DMS79 treated with DMSO at 0.1 percent for 48 hours (cell line): ENCODE measurements at places on chromosomes 11 and 22.

GRCh38 chr11:32092581-32093170, 1.8 kb downstream of the RCN1 start:
- DNase-seq: no peak

- DNase-seq: peak; percentile 28
Observed at GRCh38 chr11:1050581-1051355, 14.2 kb upstream of the MUC6 start.

DNA sequence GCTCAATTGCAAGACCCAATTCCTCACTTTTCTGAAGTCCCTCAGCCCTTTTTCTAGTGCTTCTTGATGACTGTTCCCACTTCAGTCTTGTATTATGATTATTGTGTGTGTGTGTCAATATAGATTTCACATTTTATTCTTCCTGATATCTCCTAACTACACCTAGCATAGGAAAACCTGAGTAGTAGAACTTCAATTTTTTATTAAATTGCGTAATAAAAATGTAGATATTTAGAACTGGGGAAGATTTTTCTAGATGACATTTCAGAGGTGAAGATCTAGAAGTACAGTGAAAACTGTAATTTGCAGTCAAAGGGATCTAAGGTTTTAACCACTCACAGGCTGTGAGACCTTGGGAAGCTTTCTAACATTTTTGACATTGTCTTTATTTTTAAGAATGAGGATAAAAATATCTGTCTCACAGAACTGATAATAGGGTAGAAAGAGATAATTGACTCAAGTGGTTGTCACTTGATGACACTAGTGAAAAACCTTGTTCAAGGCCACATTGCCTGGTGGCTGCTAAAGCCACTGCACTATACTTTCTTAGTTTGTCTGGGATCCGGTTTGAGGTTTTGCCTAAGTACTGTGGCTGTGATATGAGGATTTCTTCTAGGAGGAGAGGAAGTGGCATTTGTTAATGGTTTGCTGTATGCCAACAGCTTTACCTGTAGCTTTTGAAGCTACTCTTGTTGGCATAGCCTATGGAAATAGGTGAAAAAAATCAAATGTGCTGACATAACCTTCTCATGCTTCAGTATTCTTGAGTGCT, 32.2 kb upstream of the SESN3 start:
- DNase-seq: peak; percentile 61

DNA sequence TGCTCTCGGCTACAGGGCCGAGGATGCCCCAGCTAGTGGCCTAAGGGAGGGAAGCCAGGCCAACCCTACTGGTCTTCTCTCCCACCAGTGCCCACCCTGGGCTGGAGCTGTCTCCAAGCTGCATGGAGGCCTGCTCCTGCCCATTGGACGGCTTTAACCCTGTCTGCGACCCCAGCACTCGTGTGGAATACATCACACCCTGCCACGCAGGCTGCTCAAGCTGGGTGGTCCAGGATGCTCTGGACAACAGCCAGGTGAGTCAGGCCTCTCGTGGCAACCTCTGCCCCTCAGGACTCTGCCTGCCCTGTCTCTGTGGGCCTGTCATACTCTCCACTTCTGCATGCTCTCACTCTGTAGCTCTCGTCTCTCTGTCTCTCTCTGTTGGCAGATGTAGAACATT, 44.1 kb upstream of the TPBGL start:
- peak; percentile 34 for DNase-seq

- DNase-seq: no peak
Observed at GRCh38 chr11:61104963-61105362, 2.7 kb downstream of the CD5 start.

DNA sequence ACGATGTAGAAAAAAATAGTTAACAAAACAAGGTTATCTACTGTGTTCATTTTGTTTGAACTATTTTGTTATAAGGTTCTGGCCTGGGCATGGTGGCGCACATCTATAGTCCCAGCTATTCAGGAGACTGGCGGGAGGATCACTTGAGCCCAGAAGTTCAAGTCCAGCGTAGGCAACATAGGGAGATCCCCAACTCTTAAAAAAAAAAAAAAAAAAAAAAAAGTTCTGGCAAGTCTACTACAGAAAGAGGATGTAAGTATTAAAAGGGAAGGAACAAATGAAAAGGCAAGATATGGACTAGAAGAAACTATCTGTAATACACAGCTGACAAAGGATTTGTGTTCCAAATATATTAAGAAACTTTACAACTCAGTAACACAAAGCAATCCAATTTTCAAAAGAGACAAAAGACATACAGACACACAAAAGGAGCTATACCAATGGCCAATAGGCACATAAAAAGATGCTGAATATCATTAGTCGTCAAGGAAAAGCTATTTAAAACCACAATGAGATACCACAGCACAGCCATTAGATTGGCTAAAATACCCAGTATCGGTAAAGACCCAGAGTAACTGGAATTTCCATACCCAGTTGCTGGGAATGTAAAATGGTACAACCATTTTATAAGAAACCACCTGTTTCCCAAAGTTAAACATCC, 27.4 kb downstream of the RRAS2 start:
- no peak for DNase-seq

DNA sequence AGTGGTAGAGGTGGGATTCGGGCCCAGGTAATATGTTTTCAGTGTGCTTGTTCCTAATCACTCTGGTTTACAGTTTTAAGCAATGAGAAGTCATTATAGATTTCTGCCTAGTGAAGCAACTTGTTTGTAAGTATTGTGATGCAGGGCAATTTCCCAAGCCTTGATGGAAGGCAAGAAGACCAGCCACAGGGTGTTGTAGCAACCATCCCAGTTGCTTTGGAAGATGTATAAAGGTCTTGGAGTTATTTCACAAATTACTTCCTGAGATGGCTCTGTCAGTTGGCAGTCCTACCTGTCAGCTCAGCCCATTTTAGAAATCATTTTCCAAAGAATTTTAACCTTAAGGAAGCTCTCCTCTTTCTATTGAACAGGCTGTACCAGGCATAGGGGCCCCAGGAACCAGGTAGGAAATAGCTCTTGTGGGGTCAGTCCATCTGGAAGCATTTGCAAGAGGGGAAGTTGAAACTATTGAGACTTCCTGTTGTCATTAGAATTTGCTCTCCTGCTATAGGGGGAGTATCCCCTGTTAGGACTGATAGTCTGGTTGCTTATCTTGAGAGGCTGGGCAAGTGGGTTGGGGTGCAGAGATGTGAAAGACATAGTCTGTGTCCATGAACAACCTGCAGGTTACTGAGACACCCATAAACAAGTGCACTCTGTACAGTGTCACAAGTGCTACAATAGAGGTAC, 47.9 kb downstream of the STIM1 start:
- no peak for DNase-seq

DNA sequence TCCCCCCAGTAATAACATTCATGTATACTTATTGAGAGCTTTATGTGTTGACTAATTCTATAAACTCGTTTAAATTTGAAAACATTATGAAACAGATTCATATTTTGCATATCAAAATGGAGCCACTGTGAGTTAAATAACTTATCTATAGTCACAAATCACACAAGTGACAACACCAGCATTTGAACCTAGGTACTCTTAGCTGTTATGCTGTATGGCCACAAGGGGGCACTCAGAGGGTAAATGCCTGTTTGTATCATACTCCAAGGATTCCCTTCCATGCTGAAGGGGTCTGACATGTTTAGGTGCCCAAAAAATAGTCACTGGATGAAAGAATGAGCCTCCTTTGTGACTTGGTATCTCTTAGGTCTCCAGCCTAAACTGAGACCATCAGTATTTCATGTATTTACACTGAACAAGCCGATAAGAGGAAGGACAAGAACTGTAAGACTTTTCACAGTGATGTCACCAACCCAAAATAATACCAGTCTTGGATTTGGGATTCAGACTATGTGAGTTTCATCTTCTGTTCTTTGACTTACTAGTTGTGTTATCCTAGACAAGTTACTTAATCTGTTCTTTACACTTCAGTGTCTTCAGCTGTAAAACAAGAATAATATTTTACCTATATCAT, 12.2 kb upstream of the OR52D1 start:
- DNase-seq: no peak

DNA sequence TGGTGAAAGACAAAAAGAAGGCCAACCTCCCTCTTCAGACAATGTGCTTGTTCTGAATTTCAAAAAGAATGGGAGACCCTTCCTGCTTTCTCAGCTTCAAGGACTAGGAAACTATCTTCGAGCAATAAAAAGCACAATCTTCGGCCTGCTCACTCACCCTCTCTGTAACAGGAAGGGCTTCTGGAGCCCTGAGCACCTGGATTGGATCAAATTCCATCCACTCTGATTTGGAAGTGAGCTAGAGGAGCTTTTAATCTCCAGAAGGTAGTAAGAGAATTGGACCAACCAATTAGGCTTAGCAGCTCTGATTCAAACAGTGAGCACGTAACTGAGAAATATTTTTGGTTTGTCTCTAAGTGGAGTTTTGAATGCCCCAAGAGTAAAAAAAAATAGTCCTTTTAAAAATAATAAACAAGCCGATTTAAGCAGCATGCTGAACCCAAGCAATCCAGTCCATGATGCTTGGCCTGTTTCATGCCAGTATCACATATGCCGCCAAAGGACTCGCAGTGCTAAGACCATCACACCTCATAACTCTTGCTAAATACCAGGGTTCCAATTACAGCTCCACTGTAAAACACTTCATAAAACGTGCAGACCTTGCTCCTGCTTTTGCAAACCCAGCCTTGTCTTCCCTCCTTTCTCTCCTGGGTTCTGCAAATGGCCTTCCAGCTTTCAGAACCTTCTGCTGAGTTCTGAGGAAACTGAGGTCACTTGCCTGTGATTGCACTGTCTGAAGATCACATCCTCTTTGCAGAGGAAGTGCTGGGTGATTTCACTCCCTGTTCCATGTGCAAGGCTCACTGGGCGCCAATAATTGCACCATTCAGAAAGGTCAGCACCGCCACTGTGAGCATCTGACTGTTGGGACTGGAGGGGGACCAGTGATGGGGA, 74.4 kb downstream of the SLC1A2 start:
- DNase-seq: peak; percentile 24

GRCh38 chr11:87440076-87440770, 402.5 kb downstream of the TMEM135 start:
- DNase-seq: no peak

- DNase-seq: no peak
Observed at GRCh38 chr11:59857439-59858434, 8.6 kb downstream of the TCN1 start.

DNA sequence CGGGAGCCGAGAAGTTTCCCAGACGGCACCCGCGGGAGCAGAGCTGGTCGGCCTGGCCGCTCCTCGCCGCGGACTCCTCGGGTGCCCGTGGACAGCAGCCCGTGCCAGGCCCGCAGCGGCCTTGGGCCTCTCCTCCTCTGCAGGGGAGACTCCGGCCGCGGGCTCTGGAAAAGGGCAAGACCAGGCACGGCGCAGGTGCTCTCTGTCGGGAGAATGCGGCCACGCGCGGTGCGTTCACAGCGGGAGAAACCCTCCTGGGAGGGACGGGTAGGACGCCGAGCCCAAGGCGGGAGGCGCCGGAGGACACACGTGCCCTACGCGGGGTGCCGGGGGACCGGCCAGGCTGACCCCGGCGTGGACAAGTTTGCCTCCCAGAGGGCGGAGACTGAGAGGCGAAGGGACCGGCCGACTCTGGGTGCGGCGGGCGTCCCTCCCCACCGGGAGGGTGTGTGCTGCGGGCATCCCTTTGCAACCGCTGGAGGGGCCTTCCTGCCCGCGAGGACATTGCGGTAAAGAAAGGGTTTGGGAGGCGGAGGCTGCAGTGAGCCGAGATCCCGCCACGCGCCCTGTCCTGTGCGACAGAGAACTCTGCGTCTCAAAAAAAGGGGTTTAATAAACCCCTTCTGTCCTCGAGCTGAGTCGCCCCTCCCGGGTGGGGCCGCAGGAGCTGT, 2.3 kb downstream of the IFITM1 start:
- DNase-seq: no peak

- DNase-seq: no peak
Observed at GRCh38 chr22:25668437-25668836, 73.6 kb upstream of the MYO18B start.

DNA sequence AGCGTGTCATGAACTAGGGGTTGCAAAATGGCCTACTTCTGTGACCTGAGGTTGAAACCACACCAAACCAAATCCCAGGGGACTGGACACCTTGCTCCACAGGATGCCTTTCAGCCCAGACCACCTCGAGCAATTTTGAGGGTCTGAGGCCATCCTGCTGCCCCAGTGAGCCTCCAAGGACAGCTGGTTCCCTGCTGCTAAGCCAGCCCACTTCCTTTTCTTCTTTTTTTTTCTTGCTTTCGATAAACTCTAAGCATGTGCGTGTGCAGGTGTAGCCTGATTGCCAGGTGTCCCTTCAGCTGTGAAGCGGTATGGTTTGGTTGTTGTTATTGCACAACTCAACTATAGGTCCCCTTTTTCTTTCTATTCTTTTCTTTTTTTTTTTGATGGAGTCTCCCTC, 2.7 kb downstream of the CRYBB1 start:
- no peak for DNase-seq

DNA sequence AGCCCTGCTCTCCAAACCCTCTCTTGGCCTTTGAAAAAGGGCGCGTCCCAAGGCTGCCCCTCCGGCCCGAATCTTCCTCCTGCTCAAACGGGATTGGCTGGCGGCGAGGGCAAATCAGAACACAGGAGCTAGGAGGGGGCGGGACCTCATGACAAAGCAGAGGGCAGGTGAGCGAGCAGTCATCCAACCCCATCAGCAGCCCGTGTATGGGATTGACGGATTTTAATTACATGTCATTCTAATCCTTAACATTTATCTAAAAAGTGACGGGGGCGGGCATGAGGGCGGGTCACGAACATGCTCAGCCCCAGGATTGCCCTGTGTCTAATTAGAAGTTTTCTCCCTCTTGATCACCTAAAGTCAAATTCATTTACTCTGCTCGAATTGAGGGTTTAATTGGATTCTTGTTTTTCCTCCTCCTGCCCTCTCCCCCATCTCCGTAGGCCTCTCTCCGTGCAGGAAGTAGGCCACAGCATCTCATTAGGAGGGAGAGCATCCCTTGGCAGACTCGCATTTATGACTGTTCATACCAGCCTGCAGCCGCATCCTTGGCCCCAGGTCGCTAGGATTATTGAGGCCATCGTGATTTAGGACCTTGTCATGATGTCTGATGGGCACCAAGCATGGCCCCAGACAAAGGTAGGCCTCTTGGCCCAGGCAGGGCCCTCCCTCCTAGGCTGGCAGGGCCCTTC, 147.1 kb downstream of the CHST1 start:
- no peak for DNase-seq

DNA sequence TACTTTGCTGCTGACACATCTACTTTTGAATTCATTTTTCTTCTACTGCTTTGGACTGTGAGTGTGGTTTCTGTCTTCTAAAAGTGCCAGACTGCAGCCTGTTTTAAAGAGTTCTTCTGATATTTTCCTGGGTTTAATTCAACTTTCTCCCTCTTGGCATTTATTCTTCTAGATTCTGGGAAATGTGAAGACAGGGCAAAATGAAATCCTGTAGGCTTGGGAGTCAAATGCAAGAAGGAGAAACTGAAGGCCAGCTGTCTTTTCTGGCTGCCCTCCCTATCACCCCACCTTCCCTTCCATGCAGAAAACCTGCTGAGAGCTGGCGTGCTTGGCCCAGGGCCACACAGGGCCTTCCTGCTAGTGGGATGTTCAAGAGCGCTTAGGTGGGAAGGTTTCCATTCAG, 7.6 kb downstream of the ZNF70 start:
- DNase-seq: no peak

GRCh38 chr11:132365650-132366049, 995.2 kb downstream of the NTM start:
- DNase-seq: no peak

GRCh38 chr22:36874309-36874696, 13.5 kb downstream of the NCF4 start:
- no peak for DNase-seq
